ENCODE measurements at places on chromosomes 11 and 22.

DNA sequence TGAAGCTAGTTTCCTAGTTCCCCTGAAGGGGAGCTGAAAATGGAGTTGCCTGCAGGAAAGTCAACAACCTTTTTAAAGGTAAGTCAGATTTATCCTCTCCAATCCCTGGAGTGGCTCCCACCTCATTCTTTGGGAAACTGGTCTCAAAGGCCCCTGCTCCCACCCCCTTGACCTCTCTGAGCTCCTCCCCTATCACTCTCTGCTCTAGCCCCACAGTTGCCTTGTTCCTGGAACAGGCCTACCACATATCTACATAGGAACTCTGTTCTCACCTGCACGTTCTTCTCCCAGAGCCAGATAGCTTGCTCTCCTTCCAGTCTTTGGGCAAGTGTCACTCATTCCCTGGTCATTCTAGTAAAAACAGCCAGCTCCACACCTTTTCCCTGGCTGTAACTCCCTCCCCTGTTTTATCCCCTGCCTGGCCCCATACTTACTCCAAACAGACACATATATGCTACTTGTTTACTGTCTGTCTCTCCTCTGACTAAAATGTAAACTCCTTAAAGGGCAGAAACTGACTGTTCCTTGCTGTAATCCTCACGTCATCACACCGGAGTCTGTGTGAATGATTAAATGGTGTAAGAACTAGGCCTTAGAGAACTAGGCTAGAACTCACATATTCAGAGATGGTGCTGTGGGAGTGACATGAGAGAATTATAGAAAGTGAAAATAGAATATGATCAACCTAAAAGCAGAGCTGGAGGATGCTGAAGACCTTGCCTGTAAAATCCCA lies 53.3 kb downstream of the TCF20 start:
- no peak for DNase-seq

GRCh38 chr11:61174273-61174672 lies 13.0 kb upstream of the VPS37C start:
- DNase-seq: no peak

- no peak for DNase-seq
Measured at GRCh38 chr22:36213586-36213985, 12.0 kb upstream of the APOL4 start.

- DNase-seq: no peak
Measured at GRCh38 chr22:30813936-30814335, 119.3 kb downstream of the OSBP2 start.

DNA sequence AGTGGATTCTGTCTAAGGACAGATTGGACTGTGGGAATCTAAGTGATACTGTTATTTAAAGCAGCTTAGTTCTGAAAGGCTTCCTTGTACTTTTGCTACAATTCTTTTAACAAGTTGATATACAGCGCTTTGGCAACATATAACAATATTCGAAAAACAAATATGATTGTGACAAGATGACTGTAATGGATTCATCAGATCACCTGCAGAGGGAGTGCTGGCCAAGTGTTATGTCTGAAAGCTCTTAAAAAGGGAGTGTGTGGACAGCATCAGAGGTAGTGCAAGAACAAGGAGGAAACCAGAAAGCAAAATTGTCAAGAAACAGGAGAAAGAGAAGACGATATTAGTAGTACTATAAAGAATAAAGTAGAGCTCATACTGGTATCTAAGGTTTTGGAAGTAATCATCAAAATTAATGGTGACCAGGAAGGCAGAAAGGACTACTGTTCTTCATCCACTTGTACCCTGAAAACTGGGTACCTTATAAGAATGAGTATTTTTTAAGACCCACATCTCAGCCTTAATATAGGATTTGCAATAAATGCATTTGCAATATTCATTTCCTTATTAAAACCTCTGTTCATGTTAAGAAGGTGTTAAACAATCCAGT lies 1112.0 kb upstream of the CCDC90B start:
- no peak for DNase-seq

- DNase-seq: no peak
Measured at GRCh38 chr22:24816806-24817205, 10.8 kb downstream of the SGSM1 start.

- no peak for DNase-seq
Measured at GRCh38 chr11:78417175-78417887, at the start of gene GAB2. TSS of gene GAB2 (minus strand) at chr11:78417820. CDS start at chr11:78417720, 100 bp downstream.

All from HS-5 (cell line).